ENCODE measurements at places on chromosomes 1 and 21. TPM values are rescaled to one million over a fixed set of nuclear protein-coding genes. Genes with fewer than 3 reads are reported as not detected.

DNA sequence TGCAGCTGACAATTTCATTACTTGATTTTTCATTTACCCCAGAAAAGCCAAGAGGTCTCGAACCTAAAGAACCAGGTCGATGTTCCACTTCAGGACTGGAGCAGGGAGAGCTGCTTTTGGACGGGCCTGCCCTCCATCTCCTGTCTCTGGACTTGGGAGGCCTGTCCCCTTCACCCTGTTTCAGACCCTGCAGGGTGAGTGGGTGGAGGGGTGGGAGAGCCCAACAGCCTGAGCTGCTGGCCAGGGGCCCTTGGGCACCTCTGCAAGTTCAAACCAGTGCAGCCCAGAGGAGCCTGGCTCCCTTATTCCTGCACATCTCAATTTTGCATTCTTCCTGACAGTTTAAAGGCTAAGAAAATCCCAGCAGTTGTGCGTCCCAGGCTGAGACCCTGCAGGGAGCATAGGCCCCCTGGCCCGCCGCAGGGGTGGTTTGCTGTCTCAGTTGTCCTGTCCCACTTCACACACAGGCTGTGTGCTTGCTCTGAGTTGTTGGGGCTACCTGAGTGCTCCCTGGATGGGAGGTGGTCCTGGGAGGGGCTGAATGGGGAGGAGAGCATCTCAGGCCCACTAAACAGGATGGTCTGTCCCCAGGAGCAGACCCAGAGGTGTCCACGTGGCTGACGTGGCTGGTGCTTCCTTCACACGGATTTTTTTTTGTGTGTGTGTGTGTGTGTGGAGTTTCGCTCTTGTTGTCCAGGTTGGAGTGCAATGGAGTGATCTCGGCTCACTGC, 443.7 kb downstream of the PTPRU start:
- H3K36me3 ChIP-seq: no peaks in the 10 kb centered on the region
- H3K4me1 ChIP-seq: no peaks in the 10 kb centered on the region
- no peak for DNase-seq
- H3K27ac ChIP-seq: no peak overlapping the region
- H3K4me3 ChIP-seq: no peak overlapping the region

The ARMH1 gene
- 162 TPM for total RNA-seq

The PADI2 gene
- total RNA-seq: not detected

DNA sequence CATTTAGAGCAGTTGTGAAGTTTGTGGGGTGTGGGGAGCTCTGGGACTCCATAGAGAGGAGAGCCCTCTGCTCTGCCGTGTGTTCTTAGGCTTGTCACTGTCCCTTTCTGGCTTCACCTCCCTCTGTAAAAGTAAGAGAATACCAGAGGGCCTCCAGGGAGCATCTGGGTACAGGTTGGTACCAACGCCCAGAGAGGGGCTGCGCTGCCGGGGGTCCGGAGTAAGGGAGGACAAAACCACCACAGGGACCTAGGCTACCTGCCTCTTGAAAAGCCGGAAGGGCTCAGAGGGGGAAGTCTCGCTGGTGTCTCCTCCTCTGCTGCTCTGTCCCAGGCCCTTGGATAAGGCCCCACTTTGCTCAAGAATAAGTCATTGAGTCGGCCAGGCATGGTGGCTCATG, 3.1 kb upstream of the TINAGL1 start:
- DNase-seq: no peak
- H3K4me3 ChIP-seq: no peak overlapping the region
- no peaks in the 10 kb centered on the region for H3K4me1 ChIP-seq
- no peaks in the 10 kb centered on the region for H3K36me3 ChIP-seq
- H3K27ac ChIP-seq: no peak overlapping the region

The NPHS2 gene
- total RNA-seq: not detected

Data from activated CD8-positive, alpha-beta T cell treated with anti-CD3 and anti-CD28 coated beads for 36 hours (primary cell).